ENCODE measurements at places on chromosomes 4 and X.
A peak's percentile ranks its signal among the peaks of the same experiment; 100 is the strongest.

GRCh38 chr4:142373610-142374009, 472.5 kb downstream of the INPP4B start:
- DNase-seq = peak; percentile 30

- no peak for DNase-seq
Observed at GRCh38 chrX:129472116-129472515, 51.2 kb downstream of the SMARCA1 start.

DNA sequence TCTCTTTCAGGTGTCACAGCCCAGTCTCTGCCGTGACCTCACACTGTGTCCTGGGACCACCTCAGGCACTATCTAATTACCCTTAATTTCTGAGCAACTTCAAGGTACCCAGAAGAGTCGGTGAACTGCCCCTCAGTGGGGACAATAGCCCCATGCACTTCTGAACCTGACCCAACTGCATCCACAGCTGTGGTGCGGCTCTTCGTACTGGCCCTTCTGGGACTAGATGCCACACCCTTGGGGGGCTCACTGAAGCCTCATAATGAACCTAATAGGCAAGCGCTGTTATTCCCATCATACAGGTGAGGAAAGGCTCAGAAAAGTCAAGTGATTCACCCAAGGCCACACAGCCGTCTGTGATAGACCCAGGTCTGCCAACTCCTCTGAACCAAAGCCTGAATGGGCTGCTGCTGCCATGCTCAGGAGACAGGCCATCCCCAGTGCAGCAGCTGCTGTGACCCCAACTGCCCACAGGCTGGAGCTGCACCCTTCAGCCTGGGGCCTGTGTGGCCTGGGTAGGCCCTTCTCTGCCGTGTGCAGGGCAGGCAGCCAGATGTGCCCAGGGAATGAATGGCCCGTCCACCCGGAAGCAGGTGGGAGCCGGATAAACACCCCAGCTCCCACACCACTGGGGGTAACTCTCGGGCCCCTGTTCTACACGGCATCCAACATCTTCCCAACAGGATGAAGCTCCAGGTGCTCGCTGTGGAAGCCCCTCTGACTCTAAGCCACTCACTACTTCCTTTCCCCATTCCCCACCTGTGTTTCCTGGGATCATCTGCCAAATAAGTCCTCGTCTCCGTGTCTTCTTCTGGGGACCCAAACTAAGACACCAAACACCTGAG, 35.9 kb downstream of the HMX1 start:
- no peak for DNase-seq

DNA sequence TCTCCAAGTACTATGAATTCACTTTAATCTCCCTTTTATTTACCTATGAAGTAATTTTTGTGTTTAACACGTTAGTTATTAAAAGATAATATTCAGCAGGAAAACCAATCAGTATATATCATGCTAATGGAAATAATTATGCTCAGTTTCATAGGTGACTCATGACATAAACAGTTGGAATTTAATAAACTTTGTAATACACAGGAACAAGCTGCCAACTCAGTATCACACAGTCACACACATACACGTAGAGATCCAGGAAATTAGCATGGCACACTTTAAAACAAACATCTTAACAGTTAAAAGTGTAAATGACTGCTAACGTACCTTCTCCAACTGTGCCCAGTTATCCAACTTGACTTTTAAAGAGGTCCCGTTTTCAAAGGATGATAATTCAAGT, 2.3 kb downstream of the SPATA4 start:
- DNase-seq = no peak

DNA sequence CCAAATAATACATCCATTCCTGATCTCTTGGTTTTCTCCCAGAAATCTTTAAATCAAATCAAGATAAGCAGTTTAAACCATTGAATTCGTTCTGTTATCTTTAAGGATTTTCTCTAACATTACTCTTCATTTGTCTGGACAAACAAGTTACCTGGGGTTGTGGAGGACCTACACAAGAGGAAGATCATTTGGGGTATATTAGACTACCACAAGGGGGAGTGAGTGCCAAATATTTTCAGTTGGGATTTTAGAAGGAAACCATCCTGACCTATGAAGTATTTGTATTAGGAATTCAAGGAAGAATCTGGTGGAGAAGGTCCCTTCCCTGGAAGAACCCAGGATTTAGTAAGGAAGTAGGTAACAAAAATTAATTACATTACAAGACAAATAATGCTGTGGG, 12.0 kb upstream of the DCHS2 start:
- no peak for DNase-seq

GRCh38 chr4:133524369-133524768, 375.3 kb downstream of the PCDH10 start:
- DNase-seq = no peak

DNA sequence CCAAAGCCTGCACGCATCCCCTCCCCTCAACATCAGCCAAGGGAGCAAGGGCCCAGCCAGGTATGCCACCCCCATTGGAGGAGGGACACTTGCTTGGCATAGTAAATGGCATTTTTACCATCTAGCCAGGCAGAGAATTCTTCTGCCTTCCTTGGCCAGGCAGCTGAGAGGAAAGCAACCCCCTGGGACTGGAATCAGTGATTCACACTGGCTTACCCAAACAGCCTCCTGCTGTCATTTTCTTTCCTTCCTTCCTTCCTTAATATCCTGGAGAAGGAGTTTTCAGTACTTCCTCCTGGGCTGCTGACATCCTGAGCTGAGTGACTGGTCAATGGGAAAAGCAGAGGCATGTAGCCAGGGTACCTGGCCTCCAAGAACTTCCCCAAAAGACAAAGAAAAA, 28.6 kb upstream of the KIAA1210 start:
- no peak for DNase-seq

DNA sequence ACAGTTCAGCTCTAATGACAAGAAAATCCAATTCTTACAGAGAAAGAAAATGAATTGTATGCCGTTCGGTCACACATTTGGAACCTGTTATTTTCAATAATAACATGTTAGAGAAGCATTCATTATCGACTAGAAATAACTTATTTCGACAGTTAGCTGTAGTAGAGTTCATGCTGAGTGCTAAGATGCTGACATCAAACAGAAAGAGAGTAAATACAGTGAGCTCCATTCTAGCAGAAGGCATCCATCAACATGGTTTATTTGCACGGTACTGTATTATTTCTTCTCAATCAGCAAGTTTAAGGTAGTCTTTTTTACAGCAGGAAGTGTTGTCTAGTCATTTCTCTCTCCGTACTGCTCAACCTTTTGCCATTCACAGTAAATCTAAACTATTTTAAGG, 732.1 kb downstream of the STIM2 start:
- no peak for DNase-seq

GRCh38 chr4:91471280-91471679, 832.5 kb upstream of the GRID2 start:
- no peak for DNase-seq

DNA sequence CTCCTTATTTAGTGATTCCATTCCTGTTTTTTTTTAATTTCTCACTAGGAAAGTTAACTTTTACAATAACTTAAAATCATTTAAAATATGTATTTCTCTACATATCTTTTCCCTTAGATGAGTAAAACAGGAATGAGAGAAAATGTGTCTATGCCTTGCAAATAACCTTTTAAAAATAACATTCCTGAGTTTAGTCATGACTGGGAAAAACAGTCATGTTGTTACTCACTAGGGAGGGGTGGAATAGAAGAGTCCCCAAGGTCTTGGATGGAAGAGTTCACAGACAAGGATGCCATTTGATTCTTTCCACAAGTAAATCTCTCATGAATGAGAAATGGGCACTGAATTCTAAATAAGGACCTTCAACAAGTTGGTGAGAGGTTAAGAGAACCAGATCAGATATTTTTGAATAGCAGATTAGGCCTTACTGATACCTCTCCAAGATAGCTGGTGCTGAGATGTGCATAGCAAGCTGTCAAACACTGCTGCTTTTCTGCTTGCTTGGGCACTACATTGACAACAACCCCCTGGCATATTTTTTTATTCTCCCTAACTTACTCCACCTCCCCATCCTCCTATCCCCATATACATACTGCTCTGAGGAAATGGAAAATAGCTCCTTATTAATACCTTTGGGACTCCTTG, 25.1 kb downstream of the UGDH start:
- DNase-seq = peak; percentile 45

DNA sequence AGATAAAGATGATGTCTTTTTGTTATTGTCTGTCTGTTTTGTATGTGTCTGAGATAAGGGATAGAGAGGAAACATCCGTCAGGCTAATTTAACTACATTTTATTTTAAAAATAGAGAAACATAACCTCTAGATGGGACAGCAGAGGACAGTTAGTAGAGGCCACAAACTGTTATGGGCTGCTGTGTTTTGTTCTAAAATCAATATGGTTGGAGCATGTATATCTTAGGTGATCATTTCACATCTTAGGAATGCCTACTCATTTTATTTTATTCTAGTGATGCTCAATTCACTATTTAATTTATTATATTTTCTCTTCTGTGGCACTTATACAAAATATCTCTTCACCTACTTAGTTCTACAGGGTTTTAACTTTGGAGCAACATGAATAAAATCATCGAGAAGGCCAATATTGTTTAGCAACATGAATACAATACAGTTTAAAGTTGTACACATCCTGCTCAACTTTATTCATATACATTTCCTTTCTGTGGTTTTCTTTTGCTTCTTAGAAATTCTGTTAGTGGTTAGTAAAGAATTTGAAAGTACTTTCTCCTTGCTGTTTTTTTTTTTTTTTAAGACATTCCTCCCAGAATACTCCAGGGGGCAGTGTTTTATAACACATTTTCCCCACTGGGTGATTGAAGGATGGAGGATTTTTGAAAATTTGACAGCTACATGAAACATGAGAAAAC, 392.9 kb downstream of the UNC5C start:
- DNase-seq = no peak

DNA sequence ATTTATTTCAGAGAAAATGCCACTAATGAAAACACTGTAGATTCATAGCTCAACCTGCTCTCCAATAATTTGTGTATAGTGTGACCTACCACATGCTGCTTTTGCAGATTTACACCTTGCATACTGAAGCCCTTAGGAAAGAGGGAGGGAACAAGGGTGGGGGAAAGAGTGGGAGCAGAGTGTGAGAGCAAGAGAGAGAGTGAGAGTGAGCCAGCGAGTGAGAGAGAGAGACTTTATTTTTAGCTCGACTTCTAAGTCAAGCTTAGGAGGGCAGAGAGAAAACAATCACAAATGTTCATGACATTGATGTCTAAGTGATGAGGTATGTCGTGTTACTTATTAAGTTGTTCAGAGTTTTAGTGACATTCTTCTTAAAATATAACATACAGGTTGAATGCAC, 112.5 kb upstream of the HAND2 start:
- no peak for DNase-seq

- DNase-seq = no peak
Observed at GRCh38 chrX:53116101-53116500, 22.2 kb downstream of the KANTR start.

GRCh38 chr4:145083891-145084605, 13.9 kb downstream of the ANAPC10 start:
- DNase-seq = no peak

- peak; percentile 23 for DNase-seq
Observed at GRCh38 chr4:99301376-99302164, 10.8 kb upstream of the ADH1A start.

- DNase-seq = no peak
Observed at GRCh38 chrX:41026702-41027078, 58.6 kb upstream of the USP9X start.

GRCh38 chr4:124028182-124028581, 631.6 kb downstream of the SPRY1 start:
- DNase-seq = no peak

- no peak for DNase-seq
Observed at GRCh38 chr4:11603591-11604194, 175.0 kb upstream of the HS3ST1 start.

- DNase-seq = no peak
Observed at GRCh38 chr4:165612936-165613335, 234.1 kb downstream of the CPE start.

DNA sequence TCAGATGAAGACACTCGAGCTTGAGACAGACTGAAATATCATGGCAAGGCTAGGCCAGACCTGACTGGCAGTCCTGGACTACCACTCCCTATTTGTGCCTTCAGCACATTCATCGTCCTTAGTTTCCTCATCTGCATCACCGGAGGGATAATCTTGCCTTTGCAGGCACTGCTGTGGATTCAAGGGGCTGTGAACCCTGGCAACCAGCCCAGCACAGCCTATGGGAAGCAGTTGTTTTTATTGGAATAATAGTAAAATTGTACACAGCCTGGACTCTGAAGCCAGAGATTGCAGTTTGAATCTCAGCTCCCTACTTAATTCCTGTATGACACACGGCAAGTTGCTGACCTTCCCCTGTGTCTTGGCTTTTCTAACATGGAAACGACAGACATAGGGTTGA, 161.0 kb downstream of the NSUN7 start:
- no peak for DNase-seq

DNA sequence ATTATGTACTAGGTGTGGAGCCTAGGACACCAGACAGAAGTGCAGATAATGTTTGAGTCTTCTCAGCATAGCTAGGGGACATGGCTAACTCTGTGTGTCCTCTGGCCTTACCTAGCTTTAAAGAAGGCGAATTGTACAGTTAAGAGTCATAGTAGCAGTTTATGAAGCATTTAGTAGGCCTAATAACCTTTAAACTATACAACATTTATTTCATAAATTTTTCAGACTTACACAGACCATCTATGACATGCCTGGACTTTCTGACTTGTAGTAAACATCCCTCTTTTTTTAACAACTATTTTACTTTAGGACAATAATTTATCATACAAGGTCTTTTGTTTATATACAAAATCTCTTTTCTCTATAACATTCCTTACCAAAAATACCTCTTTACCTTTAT, 37.4 kb downstream of the ETNPPL start:
- DNase-seq = no peak

DNA sequence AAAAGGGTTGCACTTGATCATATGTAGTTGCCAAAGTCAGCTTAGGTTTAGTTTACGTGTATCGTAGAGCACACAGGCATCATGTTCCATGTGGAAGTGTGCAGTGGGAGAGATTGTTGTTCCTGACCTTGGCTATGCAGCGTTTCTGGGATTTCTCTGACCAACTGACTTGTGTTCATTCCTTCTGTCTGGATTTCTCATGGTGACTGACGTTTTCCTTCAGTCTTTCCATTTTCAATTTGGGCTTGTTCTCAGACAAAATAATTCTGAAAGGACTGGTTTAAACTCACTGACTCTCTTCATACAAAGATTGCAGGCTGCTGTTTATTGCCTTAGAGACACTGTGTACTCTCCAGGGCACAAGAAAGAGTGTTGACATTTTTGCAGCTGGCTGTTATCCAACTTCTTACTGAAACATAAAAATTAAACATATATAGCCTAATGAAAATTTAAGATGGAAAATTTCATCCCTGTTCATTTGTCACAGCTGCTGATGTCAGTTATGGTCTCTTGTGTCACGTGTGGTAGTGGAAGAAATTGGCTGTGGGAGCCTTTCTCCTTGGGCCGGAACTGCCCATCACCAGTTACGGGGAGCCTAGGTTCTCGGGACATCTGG, 95.4 kb downstream of the TNIP2 start:
- no peak for DNase-seq

- no peak for DNase-seq
Observed at GRCh38 chr4:121789455-121789854, 11.7 kb upstream of the EXOSC9 start.

DNA sequence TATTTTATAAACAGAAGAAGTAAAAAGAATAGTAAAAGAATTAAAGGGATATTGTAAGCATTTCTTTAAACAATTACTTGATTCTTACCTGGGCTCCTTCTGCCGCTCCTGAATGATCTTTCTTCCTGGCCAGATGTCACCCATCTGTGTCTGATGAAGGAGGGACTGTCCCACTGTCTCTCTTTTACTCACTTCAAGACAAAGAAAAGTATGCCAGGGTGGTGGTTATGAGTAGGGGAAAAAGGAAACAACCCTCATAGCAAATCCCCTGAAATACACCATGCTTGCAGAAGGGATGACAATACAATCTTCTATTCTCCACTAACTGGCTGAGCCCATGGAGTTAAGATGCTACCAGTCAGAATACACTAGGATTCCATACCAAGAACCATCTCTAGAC, 31.1 kb downstream of the SYTL4 start:
- DNase-seq = no peak

Data from AG09319 (cell line).